ENCODE measurements at places on chromosomes 6 and 20. TPM values are rescaled to one million over a fixed set of nuclear protein-coding genes. Genes with fewer than 3 reads are reported as not detected.

The OOEP gene
- not detected for total RNA-seq

GRCh38 chr6:1885576-1886011, 275.9 kb downstream of the FOXC1 start:
- H3K27ac ChIP-seq, result no peak overlapping the region
- peaks cover 3% of the 10 kb centered on the region for H3K4me1 ChIP-seq
- DNase-seq, result no peak

- H3K4me3 ChIP-seq, result no peak overlapping the region
- H3K27me3 ChIP-seq, result no peaks in the 10 kb centered on the region
- peaks cover 7% of the 10 kb centered on the region for H3K4me1 ChIP-seq
- no peaks in the 10 kb centered on the region for H3K36me3 ChIP-seq
- DNase-seq, result no peak
Observed at GRCh38 chr6:7058250-7058923, 49.4 kb upstream of the RREB1 start.

The PPP2R5D gene
- total RNA-seq, result 34.7 TPM

The PNISR gene
- 77.2 TPM for total RNA-seq

GRCh38 chr6:31272836-31273626, 1.1 kb upstream of the HLA-C start:
- peaks cover 6% of the 10 kb centered on the region for H3K4me1 ChIP-seq
- no peak overlapping the region for H3K27ac ChIP-seq
- H3K27me3 ChIP-seq, result peaks cover 10% of the 10 kb centered on the region
- DNase-seq, result no peak
- no peak overlapping the region for H3K4me3 ChIP-seq
- no peaks in the 10 kb centered on the region for H3K36me3 ChIP-seq

DNA sequence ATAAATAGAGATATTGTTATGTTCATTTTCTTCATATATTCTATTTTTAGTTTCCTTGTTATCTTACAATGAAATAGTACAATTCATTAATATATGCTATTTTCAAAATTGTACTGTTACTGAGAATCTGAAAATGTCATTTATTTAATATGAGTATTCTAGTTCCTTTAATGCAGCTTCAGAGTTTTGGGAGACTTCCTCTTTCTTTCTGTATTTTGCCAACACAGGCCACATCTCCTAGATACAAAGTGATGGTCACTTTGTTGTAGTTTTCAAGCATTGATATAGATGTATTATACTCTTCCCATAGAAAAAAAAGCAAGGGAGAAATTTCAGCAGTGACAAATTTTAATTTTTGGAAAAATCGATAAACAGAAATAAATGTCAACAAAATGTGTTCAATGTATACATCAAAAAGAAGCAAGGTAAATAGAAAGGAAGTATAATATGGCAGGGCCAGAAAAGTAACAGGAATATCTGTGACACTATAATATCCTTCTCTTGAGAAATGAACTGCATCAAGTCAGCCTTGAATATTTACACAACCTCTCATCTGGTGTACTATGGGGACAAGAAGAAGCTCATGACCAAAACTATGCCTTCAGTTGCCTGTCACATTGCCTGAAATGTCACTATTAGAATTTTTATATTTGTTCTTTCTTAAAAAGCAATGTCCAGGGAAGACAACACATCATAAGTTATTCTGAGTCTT, 396.0 kb downstream of the TBC1D32 start:
- no peak overlapping the region for H3K27ac ChIP-seq
- H3K27me3 ChIP-seq, result no peaks in the 10 kb centered on the region
- DNase-seq, result no peak
- no peaks in the 10 kb centered on the region for H3K4me1 ChIP-seq
- H3K36me3 ChIP-seq, result no peaks in the 10 kb centered on the region

GRCh38 chr6:38459291-38459690, 180.4 kb downstream of the BTBD9 start:
- H3K4me1 ChIP-seq, result no peaks in the 10 kb centered on the region
- no peaks in the 10 kb centered on the region for H3K27me3 ChIP-seq
- no peak overlapping the region for H3K4me3 ChIP-seq

The MUCL3 gene
- not detected for total RNA-seq

The CDC5L gene
- total RNA-seq, result 27.5 TPM

DNA sequence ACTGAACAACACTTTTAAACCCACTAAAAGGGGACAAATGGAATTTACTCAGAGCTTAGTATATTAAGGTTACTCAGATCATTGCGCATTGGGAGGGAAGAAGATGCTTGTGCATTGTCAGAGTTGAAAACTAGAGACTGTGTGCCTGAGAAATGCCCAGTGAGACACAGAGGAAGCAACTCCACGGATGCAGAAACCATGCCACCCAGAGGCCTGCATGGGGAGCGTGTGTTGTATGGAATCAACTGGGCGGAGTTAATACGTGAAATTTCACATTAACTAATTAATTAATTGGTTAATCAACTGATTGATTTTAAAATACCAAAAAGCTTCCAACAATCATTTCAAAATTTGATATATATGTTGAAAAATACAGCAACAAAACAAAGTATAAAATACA, 391.6 kb downstream of the PLCB1 start:
- H3K27ac ChIP-seq, result no peak overlapping the region
- no peak overlapping the region for H3K4me3 ChIP-seq
- no peaks in the 10 kb centered on the region for H3K36me3 ChIP-seq
- H3K27me3 ChIP-seq, result no peaks in the 10 kb centered on the region
- H3K4me1 ChIP-seq, result no peaks in the 10 kb centered on the region
- DNase-seq, result no peak

DNA sequence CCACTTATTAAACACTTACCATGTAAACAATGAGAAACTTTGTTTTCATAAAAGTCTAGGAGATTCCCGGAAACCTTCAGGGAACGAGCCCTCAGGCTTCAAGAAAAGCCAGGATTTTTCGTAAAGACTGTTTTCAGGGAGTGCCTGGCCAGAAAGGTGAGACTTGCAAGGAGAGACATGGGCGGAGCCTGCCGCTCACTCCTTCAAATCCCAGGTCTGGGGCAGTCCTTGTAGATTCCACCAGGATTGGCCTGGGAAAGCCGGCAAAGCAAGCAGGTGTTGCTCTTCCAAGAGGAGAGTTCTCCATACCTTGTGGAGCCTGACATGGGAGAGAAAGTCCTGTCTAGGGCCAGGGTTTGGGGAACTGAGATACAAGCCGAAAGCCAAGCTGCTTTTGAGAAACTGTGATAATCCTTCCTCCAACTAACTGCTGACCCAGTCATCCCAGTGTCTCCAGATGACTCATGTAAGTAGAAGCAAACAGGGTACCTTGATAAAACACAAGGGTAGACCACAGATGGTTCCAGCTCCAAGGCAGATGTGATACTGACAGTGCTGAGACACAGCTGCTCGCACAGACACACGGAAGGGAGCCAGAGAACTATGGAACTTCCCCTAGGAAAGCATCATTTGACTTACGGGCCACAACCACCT, 69.4 kb upstream of the NAA20 start:
- H3K4me1 ChIP-seq, result peaks cover 3% of the 10 kb centered on the region
- DNase-seq, result peak; percentile 26
- no peaks in the 10 kb centered on the region for H3K27me3 ChIP-seq

DNA sequence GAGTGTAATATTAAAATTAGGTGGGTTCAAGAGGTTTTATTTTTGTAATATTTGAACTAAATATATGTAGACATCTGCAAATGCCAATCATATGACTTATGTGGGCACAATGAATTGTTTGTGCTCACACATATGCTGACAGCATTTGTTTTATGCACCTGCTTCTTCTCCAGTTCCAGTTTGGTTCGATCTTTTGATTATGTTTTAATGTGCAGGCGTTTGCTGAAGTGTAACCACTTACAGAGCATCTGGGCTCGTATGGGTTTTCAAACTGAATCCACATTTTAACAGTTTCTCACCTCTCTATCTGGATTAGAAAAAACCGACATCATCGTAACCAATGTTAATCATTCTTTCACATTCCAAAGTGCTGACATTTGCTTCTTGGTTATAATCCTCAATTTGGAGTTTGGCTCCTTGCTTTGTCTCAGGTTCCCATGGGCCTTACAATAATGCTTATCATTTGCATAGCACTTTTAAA, 129.1 kb upstream of the SPACA1 start:
- no peak overlapping the region for H3K4me3 ChIP-seq
- peaks cover 3% of the 10 kb centered on the region for H3K4me1 ChIP-seq
- H3K36me3 ChIP-seq, result no peaks in the 10 kb centered on the region

GRCh38 chr6:139977887-139978332, 603.5 kb upstream of the CITED2 start:
- H3K4me1 ChIP-seq, result peaks cover 9% of the 10 kb centered on the region
- H3K36me3 ChIP-seq, result no peaks in the 10 kb centered on the region
- no peaks in the 10 kb centered on the region for H3K27me3 ChIP-seq
- H3K27ac ChIP-seq, result no peak overlapping the region

- peak within 1 kb of the TSS; percentile 86 for H3K27ac ChIP-seq
- peak within 1 kb of the TSS; percentile 58 for H3K4me3 ChIP-seq
- peaks cover 6% of the 10 kb centered on the region for H3K4me1 ChIP-seq
Observed at GRCh38 chr6:135851442-135852271, at the start of gene PDE7B. PDE7B (plus strand) TSS chr6:135851701.

- no peaks in the 10 kb centered on the region for H3K4me1 ChIP-seq
- H3K36me3 ChIP-seq, result no peaks in the 10 kb centered on the region
- no peaks in the 10 kb centered on the region for H3K27me3 ChIP-seq
- no peak overlapping the region for H3K4me3 ChIP-seq
- no peak overlapping the region for H3K27ac ChIP-seq
- no peak for DNase-seq
Observed at GRCh38 chr6:20302702-20303251, 90.5 kb upstream of the MBOAT1 start.

The RRBP1 gene
- total RNA-seq, result 125 TPM

GRCh38 chr6:132131758-132132157, 180.6 kb upstream of the CCN2 start:
- DNase-seq, result peak; percentile 84
- H3K4me3 ChIP-seq, result no peak overlapping the region
- H3K27me3 ChIP-seq, result no peaks in the 10 kb centered on the region

The TRIM10 gene
- total RNA-seq, result 0.18 TPM

DNA sequence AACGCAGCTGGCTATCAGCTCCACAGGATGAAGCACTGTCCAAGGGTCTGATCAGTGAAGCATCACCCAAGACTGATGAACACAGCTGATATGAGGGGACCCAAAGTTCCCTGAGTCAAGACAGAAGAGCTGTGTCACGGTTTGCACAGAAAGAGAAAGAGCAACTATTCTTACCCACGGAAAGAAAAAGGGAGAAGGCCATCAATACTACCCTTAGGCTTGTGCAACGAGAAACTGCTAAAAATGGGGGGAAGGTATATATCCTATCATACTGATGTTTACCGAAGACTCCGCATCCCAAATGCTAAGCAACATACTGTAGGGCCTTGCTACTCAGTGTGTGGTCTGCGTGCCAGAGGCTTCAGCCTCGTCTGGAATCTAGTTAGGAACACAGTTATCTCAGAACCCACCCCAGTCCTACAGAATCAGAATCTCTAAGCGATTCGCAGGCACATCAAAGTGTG, 665 bp downstream of the FASTKD5 start:
- H3K4me1 ChIP-seq, result peaks cover 19% of the 10 kb centered on the region
- no peak for DNase-seq
- H3K36me3 ChIP-seq, result peaks cover 5% of the 10 kb centered on the region
- H3K27me3 ChIP-seq, result no peaks in the 10 kb centered on the region
- peak overlapping the region; percentile 94 for H3K4me3 ChIP-seq

DNA sequence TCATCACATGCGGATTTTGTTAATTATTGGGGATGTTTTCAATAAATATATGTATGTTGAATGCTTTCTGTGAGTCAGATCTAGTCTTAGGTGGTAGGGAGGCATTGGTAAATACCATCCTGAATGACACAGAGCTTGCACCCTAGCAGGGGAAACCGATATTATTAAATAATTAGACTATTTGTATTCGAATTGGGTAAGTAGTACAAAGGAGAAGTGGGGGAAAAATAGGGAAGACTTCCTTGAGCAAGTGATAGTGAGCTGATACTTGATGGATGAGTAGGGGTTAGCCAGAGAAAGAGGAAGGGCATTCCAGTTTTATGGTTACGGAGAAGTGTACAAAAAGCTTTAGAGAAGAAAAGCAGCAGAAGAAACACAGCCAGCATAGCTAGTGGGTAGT, 1.5 kb downstream of the RIOK1 start:
- no peak overlapping the region for H3K4me3 ChIP-seq
- no peaks in the 10 kb centered on the region for H3K27me3 ChIP-seq
- peaks cover 7% of the 10 kb centered on the region for H3K4me1 ChIP-seq
- peaks cover 10% of the 10 kb centered on the region for H3K36me3 ChIP-seq

The RSPO4 gene
- not detected for total RNA-seq

DNA sequence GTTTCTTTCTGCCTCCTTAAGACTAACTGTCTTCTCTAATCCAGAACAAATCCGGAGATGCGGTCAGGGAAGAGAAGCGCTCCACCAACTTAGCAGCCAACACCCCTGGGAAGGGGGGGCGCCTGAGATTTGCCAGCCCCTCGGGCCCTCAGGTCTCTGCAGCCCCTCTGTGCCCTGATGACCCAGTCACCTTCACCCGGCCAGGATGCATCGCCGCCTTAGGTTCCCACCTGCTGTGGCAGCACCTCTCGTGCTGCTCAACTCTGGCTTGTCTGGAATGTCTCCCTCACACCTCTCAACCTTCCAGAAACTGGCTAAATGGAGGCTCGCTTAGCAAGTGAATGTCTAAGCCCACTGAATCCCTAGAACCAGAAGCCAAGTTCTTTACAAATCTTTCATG, 28.0 kb upstream of the AAR2 start:
- DNase-seq, result no peak
- H3K27me3 ChIP-seq, result no peaks in the 10 kb centered on the region
- H3K4me3 ChIP-seq, result no peak overlapping the region
- no peak overlapping the region for H3K27ac ChIP-seq

DNA sequence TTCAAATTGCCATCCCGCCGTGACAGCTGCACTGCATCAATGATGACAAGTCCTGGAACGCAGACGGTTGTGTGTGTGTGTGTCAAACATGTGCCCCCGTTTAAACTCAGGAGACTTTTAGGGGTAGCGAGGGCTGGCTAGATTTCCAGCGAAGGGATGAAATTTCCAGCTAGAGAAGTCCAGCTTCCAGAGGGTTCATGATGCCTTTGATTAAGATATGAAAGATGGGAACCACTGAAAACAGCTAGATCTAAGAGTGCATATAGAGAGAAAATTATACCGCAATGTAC, 644 bp downstream of the KIZ start:
- H3K4me3 ChIP-seq, result peak overlapping the region; percentile 85
- no peak for DNase-seq

The PLCB4 gene
- total RNA-seq, result 5.7 TPM

The KHDC3L gene
- not detected for total RNA-seq

DNA sequence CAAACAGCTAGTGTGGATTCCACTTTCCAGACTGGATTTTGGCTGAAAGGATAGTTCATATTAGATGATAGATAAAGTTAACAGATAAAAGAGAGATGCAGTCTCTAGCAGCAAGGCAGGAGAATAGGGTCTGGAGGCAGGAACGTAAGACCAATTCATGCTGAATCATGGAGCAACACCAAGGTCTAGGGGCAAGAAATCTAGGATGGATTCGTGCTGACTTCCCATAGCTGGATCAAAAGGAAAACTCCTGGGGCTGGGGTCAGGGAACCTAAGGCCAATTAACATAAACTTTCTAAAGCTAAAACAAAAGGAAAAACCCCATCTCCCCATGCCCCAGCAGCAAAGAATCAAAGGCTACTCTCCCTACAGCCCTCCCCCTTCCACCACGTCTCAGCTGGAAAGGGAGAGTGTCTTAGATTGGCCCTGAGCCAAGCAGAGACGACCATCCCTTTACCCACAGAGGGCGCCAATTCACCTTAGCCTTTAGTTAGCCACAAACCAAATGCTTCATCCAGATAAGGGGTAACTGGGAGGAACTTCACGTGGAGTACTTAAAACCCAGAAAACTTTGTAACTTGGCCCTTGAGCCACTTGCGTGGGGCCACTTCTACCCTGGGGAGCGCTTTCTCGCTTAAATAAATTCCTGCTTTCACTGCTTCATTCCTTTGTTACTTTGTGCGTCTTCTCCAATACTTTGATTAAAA, 7.6 kb downstream of the TREM1 start:
- H3K4me1 ChIP-seq, result peaks cover 9% of the 10 kb centered on the region
- peaks cover 9% of the 10 kb centered on the region for H3K27me3 ChIP-seq
- H3K36me3 ChIP-seq, result no peaks in the 10 kb centered on the region
- H3K4me3 ChIP-seq, result no peak overlapping the region
- H3K27ac ChIP-seq, result no peak overlapping the region

Data from muscle of leg (tissue), 16 donors.